CD4-positive, alpha-beta memory T cell (primary cell): ENCODE measurements at places on chromosomes 6 and 20. TPM values are rescaled to one million over a fixed set of nuclear protein-coding genes. Genes with fewer than 3 reads are reported as not detected.

The FRMD1 gene
- not detected for total RNA-seq

The MUC22 gene
- not detected for total RNA-seq

The OPRL1 gene
- total RNA-seq: 0.87 TPM

The PNRC1 gene
- total RNA-seq: 622 TPM

The SDCBP2 gene
- 0.94 TPM for total RNA-seq

The PKHD1 gene
- total RNA-seq: not detected

The CLPSL1 gene
- total RNA-seq: not detected
